SK-N-SH (cell line): ENCODE measurements at places on chromosomes 12 and 14.
A peak's percentile ranks its signal among the peaks of the same experiment; 100 is the strongest.

GRCh38 chr12:25459541-25459951 lies 93.5 kb downstream of the LMNTD1 start:
- no peak for DNase-seq

- no peak for DNase-seq
Observed at GRCh38 chr12:121534495-121535148, 46.2 kb downstream of the KDM2B start.

DNA sequence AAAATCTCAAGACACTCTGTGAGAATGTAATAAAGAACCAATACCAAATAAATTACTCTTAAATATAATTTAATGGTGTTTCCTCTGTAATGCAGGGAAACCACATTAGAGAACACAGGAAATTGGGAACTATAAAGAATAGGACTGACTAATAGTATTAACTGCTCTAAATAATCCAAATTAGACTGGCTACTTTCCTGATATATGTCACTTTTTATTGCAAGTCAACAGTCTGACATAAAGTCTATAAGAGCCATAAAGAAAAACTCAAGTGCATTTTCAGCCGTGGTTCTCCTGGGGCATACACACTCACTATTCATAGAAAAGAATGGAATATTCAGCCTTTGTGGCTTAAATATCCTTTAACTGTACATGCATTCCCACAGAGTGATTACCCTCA lies 124.8 kb upstream of the OVCH1 start:
- DNase-seq, result no peak

- DNase-seq, result no peak
Observed at GRCh38 chr14:35965400-35965799, 139.3 kb downstream of the BRMS1L start.

- DNase-seq, result no peak
Observed at GRCh38 chr14:37202265-37202664, 4.5 kb downstream of the MIPOL1 start.

GRCh38 chr12:82867762-82868500 lies 181.2 kb downstream of the TMTC2 start:
- DNase-seq, result no peak

DNA sequence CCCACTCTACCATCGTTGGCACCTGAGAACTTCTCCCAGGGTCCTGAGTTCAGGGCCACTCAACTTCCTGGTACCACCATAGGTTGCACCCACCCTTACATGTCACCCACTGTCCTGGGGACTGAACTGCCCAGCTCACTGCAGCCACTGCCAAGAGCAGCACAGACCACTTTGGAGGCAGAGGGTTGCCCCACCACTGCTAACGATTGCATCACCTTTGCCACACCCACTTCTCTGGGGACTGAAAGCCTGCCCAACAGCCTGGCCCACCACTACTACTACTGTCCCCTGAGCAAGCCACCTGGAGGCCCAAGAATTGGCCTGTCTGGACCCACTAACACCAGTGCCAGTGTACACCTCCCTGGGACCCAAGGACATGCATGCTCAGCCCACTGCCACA lies 27.6 kb downstream of the CACNA2D4 start:
- peak; percentile 1 for DNase-seq

GRCh38 chr14:103688906-103689902 lies 26.0 kb downstream of the XRCC3 start:
- no peak for DNase-seq

DNA sequence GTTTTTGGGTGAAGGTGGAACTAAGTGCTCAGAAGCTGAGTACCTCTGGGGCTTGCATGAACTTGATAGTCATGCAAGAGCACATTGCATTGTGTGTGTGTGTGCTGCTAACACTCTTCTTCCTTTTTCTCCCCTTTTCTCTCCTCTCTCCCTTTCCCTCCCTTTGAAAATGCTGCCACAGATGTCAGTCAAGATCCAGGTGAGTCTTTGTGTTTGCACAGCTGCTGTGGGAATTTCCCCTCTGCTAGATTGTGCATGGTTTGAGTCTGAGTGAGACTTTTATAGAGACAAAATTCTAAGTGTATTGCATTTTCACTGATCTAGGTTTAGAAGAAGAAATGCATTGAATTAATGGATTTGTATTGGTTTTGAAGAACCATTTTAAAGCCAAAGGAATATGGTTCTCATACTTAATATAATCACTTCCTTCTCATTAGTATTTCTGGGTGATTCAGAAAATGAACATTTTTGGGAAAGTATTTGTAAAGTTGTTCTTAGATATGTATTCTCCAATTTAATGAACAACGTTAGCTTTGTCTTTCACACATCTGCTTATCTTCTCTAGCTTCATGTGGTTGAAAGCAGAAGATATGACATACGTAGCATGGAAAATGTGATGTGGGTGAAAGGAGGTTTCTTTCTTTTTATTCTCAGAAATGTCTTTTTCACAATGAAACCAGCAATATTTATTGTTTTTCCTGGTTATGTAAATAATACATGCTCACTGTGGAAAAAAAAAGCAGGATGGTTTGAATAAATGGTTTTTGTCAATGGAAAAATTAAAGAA lies 108.5 kb downstream of the NRXN3 start:
- no peak for DNase-seq

- no peak for DNase-seq
Observed at GRCh38 chr14:92099802-92100201, 6.6 kb downstream of the ATXN3 start.

GRCh38 chr12:75964150-75964549 lies 67.4 kb downstream of the PHLDA1 start:
- DNase-seq, result no peak

DNA sequence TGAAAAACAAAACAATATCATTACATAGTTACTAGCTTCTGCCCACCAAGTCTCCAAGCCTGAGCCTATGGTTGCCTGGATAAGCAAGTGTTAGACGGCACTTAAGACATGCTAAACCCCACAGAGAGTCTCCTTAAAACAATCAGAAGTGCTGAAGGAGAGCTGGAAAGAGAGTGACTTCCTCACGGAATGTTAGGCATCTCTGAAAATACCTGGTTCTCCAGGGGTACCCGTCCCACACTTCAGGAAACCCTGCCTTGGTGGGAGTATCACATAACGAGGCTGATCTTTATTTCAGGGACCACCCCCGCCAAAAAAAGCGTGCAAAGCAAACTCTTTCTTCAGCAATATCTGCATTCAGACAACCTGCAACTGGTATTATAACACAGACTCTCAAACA lies 18.3 kb downstream of the LHX5 start:
- DNase-seq, result no peak

- peak; percentile 87 for DNase-seq
Observed at GRCh38 chr14:68937471-68938270, 41.4 kb downstream of the ACTN1 start.

DNA sequence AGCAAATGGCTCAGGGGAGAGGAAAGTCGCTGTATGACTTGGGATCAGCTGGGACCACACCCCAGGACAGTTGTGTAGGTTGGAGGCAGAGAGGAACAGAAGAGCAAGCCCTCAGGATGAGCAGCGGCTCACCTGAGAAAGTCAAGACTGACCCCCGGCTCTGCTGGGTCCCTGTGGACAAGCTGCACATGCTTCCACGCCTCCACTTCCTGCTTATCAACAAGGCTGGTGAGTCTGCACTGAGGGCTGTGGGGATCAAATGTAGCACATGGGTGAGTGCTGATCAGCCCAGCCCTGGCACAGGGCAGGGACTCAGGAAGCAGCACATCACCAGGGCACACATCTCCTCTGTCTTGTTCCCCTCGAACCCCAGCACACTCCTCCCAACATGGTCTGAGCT lies 92.1 kb downstream of the CHGA start:
- DNase-seq, result no peak

- DNase-seq, result no peak
Observed at GRCh38 chr14:92591346-92591745, 77.8 kb downstream of the RIN3 start.

GRCh38 chr12:52217223-52217622 lies 15.8 kb upstream of the KRT7 start:
- DNase-seq, result no peak

- DNase-seq, result no peak
Observed at GRCh38 chr12:1325666-1326065, 268.7 kb downstream of the FBXL14 start.

GRCh38 chr14:46985529-46986380 lies 334.2 kb upstream of the RPL10L start:
- no peak for DNase-seq

DNA sequence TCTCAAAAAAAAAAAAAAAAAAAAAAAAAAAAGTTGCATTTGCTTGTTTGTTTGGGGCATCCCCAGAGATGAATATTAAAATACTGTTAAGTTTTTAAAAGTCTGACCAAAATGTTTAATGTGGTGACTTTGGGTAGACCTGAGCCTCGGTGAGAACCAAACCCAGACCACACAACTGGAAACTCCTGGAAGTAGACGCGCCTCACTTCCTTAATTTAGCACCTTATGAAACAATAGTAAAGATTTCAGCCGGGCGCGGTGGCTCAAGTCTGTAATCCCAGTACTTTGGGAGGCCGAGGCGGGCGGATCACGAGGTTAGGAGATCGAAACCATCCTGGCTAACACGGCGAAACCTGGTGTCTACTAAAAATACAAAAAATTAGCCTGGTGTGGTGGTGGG lies 9.3 kb downstream of the NFKBIA start:
- no peak for DNase-seq

DNA sequence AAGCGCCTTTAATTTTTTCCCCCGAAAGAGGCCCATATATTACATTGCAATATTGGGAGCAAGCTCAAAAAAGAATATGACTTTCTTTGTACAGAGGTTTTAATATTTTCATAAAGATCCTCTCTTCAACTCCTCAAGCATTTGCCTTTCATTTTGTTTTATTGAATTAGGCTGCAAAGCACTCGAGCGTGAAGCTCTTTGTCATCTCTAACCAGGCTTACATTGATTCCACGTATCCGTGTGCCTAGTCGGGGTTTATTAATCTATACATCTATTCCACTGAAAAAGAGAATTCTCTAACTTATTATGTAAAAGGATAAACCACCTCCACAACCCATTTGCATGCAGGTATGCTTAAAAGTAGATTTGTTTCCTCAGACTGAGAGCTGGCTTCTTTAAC lies 234.8 kb upstream of the TMPO start:
- no peak for DNase-seq

DNA sequence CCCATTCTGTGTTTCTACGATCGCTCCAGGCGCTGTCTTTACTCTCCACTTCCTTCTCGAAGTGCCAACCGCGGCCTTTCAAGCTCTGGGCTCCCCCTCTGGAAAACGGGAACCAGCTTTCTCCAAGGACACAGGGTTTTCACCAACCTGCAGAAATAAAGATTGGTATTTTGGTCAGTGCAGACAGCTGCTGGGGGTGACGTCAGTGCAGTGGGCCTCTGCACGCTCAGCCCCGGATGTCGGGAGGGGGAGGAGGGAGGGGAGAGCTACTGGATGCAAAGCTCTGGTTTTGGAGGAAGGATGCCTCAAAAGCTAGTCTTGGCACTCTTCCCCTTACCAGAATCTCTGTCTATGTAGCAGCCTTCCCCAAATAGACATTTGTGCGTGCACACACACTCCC lies 19.9 kb downstream of the HRK start:
- DNase-seq, result peak; percentile 84

DNA sequence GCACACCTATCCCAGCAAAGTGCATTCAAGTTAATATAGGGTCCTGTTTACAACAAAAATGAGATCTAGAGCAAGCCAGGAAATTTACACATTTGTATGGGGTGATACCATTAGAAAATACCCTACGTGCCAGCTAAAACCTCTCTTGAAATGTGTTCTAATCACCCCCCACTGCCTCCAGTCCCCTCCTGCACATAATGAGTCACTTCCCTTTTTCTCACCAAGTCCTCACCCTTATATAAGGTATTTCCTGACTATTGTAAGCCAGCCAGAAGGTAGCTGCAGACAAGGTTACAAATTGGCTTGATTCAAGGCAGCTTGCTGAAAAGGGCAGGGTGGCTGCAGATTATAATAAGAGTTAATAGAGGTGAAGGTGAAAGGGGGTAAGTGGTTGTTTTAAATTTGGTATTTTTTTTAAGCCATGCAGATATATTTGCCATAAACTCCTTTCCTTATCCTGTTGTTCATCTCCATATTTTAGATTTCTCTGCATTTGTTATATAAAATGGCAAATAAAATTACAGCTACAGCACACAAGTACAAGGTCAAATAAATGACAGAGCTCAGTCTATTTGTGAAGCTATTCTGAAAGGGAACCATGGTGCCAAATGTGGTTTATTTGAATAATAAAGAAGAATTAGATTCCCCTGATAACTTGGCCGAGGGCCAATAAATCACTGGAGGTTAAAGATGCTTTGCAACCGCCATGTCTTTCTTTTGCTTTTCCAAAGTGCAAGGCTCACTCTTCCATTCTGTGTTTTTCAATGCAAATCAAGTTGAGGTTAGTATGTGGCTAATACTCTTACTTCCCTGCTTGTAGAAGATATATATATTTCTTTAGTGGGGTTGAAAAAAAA lies 385.9 kb downstream of the EGLN3 start:
- no peak for DNase-seq

DNA sequence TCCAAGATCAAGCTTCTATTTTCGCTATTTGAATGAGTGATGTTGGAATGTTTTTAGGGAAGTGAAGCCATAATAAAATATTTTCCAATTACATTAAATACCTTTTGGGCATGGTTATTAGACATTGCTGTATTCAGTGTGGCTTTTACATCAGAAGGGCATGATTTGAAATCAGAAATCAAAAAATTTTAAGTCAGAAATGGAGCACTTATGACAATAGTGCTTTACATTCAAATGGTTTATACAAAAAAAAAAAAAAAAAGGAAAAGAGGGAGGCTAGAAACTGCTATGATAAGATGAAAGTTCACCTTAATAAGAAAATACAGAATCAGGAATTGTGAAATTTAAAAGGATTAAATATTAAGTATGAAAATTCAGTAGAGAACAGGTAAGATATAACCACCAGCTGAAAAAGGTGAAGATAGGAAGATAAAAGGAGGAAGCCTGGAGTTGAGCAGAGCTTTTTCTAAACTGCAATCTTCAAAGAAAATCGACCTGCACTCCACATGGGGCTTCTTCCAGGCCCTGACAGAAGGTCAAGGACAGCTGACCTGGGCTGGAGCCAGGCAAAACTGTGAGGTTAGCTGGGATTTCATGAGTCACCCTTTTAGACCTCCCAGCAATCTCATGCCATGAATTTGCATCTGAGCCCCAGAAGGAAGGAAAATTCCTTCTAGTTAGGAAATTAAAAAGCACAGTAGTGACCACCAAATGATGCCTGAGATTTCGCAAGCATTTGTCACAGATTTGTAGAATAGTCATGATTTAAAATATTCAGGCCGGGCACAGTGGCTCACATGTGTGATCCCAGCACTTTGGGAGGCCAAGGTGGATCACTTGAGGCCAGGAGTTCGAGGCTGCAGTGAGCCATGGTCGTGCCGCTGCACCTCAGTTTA lies 23.4 kb upstream of the BMP4 start:
- no peak for DNase-seq

DNA sequence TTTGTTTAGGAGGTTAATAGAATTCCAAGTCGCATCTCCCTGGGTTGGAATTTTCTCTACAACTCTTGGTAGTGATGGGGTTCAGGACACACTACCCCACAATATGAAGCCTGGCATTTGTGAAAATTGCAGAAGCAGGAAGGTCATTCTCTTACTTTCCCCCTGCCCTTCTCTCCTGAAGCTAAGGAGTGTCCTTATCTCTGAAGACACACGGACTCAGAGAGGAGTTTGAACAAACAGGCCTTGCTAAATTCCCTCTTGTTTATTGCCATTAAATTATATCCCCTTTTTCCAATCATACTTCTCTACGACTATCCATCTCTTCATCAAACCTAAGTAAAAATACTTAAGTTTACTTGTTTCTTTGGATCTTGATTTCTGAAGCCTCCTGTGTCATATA lies 443.0 kb downstream of the RAD51B start:
- DNase-seq, result no peak
